Cardiac septum (tissue), 1 donor: ENCODE measurements at places on chromosomes 1 and 21. TPM values are rescaled to one million over a fixed set of nuclear protein-coding genes. Genes with fewer than 3 reads are reported as not detected.
A peak's percentile ranks its signal among the peaks of the same experiment; 100 is the strongest.

- DNase-seq: no peak
Observed at GRCh38 chr1:62013264-62013663, 181.4 kb upstream of the L1TD1 start.

GRCh38 chr1:163789911-163790310, 468.2 kb downstream of the NUF2 start:
- no peak for DNase-seq

- DNase-seq: no peak
Observed at GRCh38 chr1:206117151-206117948, at the start of gene AVPR1B. Gene AVPR1B, minus strand, starts transcription at chr1:206117388. Its CDS starts 498 bp downstream, at chr1:206116890.

- DNase-seq: no peak
Observed at GRCh38 chr1:20078171-20078651, 8.2 kb downstream of the PLA2G5 start.

DNA sequence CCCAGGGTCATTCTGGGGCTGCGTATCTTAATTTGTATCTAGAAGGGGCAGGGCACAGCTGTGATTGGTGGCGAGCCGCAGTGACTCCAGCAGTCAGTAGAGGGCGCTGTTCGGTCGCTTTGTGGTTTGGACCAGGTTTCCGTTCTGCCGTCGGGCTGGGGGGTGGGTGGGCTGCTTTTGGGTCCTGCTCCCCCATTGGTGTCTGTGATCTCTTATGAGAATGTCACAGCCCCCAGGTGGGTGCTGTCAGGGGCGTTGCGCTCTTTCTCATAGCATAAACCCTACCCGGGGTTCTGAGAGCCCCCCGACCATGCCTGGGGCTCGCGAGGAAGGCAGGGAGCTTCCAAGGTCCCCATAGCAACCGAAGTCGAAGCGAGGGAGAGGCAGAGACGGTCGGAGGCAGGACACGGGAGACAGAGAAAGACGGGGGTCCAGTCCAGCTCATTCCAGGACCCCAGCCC, 5.4 kb downstream of the TFF3 start:
- DNase-seq: peak; percentile 81

DNA sequence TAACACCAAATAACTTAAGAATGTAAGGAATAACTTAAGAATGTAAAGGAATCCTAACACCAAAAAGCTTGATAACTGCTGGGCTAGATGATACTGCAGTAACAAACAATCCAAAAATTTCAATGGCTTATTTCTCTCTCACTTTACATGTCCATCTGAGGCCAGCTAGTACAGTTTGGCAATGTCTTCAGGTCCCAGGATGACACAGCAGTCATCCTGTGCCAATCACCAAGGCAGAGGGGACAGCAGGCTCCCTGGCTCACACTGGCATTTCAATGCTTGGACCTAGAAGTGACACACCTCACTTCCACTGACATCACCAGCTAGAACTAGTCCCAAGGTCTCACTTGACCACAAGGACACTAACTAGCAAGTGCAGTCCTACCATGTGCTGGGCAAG, 15.3 kb downstream of the DNAJC11 start:
- DNase-seq: no peak

DNA sequence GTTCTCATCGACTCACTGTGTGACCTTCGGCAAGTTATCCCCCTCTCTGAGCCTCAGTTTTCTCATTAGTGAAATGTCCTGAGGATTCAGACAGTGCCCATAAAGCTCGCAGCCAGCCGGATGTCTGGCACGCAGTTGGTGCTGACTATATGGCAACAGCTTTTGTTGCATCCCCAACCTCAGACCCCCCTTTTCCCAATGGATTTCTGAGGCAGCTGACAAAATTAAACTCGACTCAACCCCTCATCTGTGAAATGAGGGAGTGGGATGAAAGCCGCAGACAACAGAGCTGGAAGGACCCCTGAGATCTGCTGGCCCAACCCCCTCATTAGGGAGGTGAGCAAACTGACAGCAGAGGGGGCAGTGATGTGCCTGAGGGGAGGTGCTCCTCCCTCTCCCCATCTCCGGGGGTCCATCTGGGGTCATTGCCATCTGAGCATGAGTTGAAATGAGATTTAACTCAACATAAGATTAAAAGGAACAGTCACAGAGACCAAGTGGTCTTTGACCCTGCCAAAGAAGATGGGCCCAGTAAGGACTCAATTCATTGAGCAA, 40.4 kb downstream of the NKAIN1 start:
- no peak for DNase-seq

- DNase-seq: no peak
Observed at GRCh38 chr1:241225741-241226140, 131.3 kb downstream of the RGS7 start.

- no peak for DNase-seq
Observed at GRCh38 chr1:47805921-47806361, 191.2 kb downstream of the TRABD2B start.

DNA sequence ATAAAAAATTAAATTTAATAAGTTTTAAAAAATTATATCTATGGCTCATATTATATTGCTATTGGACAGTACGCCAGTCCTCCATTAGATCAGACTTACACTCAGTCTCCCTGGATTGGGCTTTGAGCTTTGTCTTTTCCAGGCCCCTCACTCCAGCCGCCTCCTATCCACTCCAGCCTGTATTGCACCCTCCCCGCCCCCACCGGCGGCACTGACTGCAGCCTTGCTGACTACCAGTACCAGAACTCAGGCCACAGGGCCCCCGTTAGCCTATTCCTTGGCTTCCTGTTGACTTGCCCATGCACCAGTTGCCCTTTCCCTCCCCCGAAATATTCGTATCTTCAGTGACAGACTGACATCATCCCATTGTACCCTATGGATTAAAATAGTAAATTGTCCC, 127.9 kb downstream of the CSMD2 start:
- no peak for DNase-seq

- DNase-seq: no peak
Observed at GRCh38 chr1:78096017-78096416, 50.3 kb downstream of the GIPC2 start.

DNA sequence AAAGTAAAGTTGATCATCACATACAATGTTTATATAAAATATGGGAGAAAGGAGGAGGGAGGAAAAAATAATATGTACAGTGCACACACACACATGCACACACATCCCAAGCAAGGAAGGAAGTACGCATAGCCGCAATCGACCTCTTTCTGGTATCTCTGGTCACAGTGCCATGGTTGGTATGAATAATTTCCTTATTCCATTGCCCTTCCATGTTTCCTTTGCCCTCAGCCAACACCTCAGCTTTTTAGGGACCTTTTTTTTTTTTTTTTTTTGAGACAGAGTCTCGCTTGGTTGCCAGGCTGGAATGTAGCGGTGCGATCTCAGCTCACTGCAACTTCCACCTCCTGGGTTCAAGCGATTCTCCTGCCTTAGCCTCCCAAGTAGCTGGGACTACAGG, 20.6 kb downstream of the CITED4 start:
- no peak for DNase-seq

DNA sequence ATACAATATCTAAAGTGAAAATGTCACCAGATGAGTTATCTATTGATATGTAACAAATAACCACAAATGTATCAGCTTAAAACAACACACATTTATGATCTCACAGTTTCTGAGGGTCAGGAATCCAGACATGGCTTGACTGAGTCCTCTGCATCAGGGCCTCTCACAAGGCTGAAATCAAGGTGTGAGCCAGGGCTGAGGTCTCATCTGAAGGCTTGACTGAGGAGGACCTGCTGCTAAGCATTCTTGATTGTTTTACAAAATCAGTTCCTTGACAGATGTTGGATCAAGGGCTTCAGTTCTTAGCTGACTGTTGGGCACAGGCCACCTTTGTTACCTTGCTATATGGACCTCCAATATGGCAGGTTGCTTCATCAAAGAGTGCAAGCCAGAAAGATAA, 483.7 kb downstream of the CAMTA1 start:
- no peak for DNase-seq

Gene LYPD8
- total RNA-seq: not detected

Gene TEKT2
- total RNA-seq: not detected

Gene C1orf53
- total RNA-seq: 7.4 TPM

Gene SPRR1B
- total RNA-seq: not detected

Gene SLAMF8
- total RNA-seq: 1.5 TPM

Gene TAL1
- total RNA-seq: 1.9 TPM
